ENCODE measurements at places on chromosomes 5 and 9.

GRCh38 chr9:136962163-136962562 is 10.1 kb downstream of the LCN12 start:
- no peak for DNase-seq

DNA sequence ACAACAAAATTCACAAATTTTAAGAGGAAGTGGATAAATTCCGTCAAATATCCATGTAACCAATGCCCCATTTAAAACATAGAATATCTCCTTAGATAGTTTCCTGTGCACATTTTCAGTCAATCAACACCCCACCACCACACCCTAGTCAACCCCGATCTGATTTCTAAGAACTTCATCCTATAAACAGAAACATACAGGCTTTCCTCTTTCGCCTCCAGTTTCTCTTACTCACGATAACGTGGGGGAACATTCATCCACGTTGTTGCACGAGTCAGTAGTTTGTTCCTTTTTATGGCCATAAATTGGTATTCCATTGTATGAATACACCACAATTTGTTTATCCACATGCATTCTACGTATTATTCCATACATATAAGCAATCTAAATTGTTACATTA is 35.6 kb upstream of the TRIO start:
- DNase-seq = no peak

GRCh38 chr9:95857124-95857523 is 18.4 kb upstream of the ERCC6L2 start:
- no peak for DNase-seq

DNA sequence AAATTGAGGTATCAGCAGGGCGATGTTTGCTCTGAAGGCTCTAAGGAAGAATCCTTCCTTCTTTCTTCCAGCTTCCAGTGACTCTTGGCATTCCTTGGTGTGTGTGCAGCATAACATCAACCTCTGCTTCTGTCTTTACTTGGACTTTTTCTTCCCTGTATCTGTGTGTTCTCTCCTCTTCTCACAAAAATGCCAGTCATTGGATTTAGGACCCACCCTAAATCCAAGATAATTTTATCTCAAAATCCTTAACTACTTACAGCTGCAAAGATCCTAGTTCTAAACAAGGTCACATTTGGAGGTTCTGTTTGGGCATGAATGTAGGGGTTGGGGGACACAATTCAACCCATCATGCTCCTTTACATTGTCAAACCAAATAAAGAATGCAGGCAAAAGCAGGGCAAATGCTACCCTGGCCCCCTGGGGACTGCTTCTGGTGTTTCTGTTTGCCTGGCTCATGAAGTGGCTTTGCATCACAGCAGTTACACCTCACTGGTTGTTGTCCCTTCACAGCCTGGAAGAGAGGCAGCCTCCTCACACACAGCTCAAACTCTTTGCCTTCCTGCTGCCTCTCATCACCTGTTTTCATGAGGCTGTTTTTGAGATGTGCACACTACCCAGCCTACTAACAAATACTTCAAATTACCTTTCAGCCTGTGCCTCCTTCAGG is 64.8 kb upstream of the PLCXD3 start:
- no peak for DNase-seq

GRCh38 chr5:15529821-15530220 is 29.8 kb downstream of the FBXL7 start:
- no peak for DNase-seq

DNA sequence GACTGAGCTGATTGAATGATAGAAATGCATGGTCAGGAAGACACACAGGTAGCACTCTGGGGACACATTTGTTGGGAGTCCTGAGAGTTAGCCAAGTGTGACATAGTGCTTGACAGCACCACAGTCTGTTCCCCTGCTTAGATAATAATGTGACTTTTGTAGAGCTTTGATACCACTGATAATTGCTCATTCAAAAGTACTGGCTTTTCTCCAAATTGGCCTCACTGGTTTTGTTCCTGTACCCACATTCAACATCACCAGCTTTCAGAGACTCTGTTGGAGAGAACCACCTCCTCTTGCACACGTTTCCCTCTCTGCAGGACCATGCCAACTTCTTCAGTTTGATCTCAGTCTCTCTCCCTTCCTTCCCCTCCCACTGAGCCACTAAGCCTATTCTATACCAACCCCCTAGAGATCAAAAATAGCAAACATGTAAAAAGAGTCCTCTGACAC is 52.5 kb upstream of the IL7R start:
- no peak for DNase-seq

DNA sequence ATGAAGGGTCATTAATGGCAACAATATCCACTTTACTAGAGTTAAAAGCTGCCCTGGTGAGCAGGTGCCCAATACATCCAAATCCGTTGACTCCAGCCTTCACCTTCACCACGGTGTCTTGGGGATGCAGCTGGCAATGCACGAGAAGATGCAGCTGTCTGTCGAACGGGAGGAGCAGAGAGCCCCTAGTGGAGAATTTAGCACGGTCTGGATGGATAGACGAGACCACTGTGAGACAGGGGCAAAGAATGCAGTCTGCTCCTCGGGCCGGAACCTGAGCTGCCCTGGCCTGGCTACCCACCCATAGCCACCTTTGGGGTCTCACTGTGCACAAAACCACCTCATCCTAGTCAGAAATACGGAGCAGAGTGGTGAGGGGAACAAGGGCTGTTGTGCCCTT is 35.1 kb downstream of the ADRA1B start:
- no peak for DNase-seq

DNA sequence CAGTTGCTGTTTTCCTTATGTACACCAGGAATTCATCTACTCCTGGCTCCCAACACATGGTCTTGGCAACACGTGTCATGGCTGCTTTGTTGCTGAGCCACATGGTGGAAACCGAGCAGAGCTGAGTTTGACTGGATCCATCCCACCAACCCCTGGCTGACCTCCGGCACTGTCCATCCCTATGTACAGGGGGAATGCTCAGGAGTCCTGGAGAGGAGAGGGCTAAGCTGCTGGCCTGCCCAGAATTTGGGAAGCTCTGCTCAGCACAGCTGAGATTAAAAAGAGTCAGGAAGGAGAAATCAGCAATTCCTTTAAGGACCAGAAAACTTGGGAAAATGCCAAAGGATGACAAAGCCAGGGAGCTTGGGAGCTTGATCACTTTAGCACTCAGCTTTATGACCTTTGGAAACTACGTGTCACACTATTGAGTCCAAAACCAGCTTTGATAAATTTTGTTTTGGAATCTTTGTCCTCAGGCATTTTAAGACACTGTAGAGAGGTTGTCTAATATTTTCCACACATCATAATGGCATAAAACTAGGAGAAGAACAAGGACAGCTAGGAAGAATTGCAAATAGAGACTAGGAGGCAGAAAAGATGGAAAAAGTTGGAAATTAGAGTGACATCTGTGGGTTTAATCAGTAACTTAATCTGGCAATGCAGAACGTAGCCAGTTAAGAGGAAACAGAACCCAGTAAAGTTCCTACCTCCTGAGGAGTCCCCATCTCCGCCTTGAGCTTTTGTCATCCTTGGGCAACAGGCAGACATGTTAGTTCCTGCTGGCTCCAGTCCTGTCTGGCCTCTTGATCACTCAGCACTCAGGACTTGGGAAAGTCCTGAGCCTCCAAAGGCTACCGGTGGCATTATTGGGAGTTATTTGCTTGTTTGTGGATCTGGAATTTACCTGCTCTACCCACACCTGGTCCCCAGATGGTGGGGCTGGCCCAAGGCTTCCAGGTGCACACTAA is 62.5 kb upstream of the PLPP1 start:
- no peak for DNase-seq

DNA sequence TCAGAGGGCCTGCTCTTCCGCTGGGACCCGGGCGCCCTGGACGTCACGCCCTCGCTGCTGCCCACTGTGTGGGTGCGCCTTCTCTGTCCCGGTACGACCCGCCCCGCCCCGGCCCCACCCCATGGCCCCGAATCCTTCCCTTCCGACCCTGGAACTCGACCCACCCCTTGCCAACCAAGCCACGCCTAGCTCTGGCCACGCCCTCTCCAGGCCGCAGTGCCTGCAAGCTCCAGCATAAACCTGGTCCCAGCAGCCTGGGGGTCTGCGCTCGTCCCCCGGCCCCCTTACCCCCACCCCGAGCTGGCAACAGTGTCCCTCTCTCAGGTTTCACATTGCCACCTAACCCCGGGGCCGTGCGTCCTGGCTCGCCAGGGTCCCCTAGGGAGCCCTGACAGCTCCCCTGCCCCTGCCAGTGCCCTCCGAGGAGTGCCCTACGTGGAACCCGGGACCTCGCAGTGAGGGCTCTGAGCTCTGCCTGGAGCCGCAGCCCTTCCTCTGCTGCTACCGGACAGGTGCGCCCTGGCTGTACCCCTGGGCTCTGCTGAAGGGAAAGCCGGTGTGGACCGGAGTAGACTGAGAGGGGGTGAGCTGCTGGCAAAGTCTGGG is 3.4 kb downstream of the ADGRD2 start:
- DNase-seq = no peak

DNA sequence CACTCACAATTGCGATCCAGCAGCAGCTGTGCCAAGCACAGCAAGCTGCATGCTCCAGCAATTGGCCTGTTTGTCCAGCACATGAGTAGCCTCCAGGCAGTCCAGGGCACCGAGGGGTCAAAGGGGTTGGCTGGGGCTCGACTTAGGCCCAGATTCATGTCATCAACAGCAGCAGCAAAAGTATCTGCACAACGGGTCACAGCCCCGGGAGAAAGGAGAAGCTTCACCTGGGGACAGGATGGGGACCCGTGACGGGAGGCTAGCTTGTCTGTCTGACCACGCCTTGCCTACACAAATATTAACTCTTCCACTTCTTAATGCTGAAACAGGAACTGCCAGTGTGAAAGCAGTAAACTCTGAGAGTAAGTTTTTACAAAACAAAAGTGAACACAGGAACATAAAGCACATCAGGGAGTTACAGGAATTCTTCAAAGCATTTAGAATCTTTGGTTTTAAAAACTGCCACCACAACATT is 191.2 kb downstream of the PIK3R1 start:
- no peak for DNase-seq
